Right ventricle myocardium inferior (tissue), 1 donor: ENCODE measurements at places on chromosomes 16 and 17.

DNA sequence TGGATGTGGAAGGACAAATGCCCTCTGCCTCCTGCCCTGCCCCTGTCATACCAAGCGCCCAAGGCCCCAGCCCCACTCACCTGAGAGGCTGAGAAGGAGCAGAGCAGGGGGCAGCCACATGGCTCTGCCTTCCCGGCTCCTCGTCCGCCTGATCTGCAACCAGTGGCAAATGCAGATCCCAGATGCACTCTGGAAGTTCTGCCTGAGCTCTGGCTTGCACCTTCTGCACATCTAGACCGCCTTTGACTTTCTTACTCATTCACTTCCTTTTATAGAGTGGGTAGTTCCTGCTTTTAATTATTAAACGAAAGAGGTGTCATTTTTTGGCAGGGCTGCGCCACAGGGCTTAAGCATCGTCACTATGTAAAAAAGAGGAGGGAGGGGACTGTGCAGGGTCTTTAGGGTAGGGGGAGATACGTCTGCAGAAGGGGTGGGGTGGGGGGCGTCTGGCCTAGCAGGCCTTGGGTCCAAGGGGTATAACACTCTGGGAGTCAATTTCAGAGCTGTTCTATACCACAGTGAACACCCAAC is at the start of gene CD300LB:
TSS of gene CD300LB (minus strand) at position 245 of the 531 bp plus-strand sequence. CDS start at position 120, 125 bp downstream.
- peak; percentile 41 for DNase-seq

DNA sequence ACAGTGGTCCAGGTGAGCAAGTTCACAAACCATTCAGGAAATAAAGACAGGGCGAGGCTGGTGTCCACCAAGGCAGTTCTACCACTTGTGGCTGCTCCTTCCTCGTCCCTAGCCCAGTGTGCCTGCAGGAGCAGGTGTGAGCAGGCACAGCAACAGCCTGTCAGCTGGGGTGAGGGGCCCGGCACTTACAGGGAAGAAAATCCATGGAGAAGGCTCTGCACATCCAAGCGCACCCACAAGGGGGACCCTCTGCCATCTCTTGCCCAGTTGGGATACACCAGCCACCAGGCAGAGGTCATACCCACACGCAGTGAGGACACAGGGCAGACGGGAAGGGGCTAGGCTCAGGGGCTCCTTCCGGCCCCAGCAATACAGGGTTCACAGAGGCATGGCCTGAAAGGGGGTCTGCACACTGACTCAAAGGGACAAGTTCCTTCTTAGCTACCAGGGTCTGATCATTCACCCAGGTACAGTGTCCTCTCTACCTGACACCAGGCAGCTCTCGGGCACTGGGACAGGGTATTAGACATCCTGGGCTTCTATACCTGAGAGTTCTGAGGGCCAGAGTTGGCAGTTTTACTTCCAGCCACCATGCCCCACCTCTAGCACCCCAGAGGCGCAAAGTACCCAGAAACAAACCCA is 27.0 kb downstream of the CDIP1 start:
- no peak for DNase-seq

DNA sequence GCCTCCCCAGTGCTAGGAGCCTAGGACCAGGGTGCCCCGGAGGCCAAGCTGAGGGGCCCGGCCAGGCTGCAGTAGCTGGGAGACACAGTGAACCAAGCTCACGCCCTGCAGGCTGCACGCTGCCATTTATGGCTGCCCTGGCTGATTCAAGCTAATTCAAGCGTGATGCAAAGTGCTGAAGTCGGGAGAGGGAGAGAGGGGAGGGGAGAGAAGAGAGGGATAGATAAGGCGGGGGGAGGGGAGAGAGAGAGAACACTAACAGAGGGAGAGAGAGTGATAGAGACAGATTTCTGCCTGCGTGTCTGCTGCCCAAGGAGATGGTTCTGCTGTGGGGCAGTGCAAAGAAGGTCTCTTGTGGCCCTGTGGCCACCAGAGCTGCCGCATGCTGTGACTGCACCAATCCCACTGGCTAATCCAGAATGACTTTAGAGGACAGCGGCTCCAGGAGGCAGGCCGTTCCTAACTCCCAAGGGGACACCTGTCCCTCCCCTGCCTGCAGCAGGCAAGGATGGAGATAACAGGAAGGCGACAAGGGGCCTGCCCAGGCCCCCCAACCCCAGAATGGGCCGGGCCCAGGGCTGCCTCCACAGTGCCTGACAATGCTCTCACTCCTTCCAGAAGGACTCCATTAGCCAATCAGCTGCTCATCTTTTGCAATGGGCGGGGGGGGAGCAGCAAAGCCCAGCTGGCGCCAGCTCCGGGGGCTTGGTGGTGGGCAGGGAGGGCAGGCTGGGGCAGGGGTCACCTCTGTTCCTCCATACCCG is 12.9 kb downstream of the MXRA7 start:
- DNase-seq = no peak

- DNase-seq = peak; percentile 11
These were observed 2.1 kb downstream of the P2RX5 start for GRCh38 chr17:3693829-3694231.

GRCh38 chr17:61967729-61968128 is 39.9 kb upstream of the INTS2 start:
- no peak for DNase-seq

DNA sequence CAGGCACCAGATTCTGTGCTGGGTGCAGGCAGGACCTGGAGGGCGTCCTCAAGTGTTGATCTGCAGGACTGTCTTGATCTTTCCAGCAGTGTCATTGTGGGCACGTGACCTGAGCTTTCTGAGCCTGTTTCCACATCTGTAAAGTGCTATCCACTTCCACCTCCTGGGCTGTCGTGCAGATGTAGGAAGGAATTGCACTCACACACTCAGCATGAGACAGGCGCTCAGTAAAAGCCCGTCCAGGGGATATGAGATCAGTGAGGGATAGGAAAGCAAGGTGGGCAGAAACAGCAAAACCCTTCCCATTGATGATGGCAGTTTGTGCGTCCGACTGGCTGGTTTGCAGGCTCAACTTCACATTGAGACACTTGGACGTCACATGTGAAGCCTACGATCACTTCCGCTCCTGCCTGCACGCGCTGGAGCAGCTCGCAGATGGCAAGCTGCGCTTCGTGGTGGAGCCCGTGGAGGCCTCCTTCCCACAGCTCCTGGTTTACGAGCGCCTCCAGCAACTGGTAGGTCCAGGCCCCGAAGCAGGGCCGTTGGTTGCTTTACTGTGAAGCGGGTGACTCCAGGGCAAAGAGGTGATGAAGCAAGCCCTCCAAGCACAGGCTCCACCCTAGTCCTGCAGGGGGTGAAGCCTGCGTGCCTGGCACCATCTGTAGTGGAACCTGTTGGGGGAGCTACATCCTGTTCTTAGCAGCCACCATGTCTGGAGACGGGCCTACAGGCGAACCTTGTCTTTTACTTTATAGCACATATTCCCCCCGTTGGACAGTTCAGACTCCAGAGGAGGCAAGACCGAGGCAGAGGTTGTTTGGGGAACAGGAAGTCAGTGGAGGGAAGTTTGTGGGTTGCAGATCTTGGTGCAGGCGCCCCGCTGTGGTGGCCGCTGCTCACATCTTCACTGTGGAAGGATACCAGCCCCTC is 23.0 kb downstream of the METTL22 start:
- peak; percentile 91 for DNase-seq
